Stimulated activated CD4-positive, alpha-beta T cell treated with anti-CD3 and anti-CD28 coated beads, TNF-alpha, amount 100 ng/mL, for 1 hour (primary cell): ENCODE measurements at places on chromosomes 3 and 15.

DNA sequence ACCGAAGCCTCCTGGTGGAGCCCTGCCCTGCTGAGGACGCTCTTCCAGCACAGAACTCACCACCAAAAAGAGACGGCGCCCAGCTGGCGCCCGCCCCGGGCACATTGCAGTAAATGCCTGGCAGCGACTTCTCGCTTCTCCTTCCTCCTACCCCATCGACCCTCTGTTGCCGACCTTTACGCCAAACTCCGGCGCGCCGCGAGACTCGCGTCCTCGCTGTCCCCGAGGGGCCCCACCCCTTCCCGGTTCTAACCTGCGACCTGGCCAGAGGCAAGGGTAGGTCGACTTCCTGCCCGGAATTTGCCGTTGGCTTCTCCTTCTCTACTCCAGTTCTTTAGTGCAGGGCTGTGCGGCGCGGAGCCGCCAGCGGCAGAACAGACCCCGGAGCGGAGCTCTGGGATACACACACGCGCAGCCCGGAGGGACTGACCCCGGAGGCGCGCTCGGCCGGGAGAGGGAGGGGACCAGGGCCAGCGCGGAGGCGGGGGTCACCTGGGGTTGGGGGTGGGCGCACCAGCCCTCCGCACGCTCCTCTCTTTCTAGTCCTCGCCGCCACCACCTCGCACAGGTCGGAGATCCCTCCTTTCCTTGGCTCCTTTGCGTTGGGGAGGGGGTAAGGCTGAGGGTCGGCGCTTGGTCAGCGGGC lies 226.6 kb upstream of the AZI2 start:
- no peak for DNase-seq

GRCh38 chr3:32882603-32883025 lies 64.8 kb downstream of the TRIM71 start:
- DNase-seq: no peak

DNA sequence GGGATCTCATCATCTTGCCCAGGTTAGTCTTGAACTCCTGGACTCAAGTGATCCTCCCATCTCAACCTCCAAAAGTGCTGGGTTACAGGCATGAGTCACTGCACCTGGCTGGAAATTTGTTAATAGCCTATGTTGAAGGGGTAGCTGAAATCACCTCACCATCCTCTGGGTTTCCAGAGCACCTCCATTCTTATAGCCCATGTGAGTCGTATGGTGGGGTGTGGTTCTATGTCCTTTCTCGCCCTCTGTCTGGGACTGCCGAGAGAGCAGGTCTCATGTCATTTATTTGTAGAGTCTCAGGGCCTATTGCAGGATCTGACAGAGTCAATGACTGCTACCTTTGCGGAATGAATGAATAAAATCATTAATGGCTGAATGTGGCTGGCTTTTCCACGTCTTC lies 20.9 kb downstream of the CEMIP start:
- DNase-seq: no peak

GRCh38 chr3:183357564-183358079 lies 70.8 kb downstream of the MCF2L2 start:
- no peak for DNase-seq

DNA sequence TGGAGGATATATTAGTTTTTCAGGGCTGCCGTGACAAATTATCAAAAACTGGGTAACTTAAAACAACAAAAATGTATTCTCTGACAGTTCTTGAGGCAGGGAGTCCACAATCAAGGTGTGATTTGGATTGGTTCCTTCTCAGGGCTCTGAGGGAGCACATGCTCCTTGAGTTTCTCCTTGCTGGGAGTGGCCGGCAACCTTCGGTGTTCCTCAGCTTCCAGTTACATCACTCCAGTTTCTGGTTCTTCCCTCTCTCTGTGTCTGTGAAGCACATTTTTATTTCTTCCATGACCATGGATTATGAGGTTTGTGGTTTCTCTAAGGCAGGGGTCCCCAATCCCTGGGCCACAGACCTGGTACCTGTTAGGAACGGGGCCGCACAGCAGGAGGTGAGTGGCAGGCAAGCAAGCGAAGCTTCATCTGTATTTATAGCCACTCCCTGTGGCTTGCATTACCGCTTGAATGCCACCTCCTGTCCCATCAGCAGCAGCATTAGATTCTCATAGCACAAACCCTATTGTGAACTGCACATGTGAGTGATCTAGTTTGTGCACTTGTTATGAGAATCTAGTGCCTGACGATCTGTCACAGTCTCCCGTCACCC lies 24.3 kb downstream of the LRRC28 start:
- DNase-seq: no peak

GRCh38 chr3:128210711-128211110 lies 57.4 kb downstream of the EEFSEC start:
- no peak for DNase-seq

GRCh38 chr15:85504749-85505676 lies 124.6 kb downstream of the AKAP13 start:
- DNase-seq: no peak

- no peak for DNase-seq
These were observed 35.5 kb upstream of the HACD2 start for GRCh38 chr3:123620343-123620742.

GRCh38 chr3:84820126-84820525 lies 138.7 kb upstream of the CADM2 start:
- no peak for DNase-seq

- no peak for DNase-seq
These were observed 235.3 kb upstream of the SETMAR start for GRCh38 chr3:4067893-4068292.

DNA sequence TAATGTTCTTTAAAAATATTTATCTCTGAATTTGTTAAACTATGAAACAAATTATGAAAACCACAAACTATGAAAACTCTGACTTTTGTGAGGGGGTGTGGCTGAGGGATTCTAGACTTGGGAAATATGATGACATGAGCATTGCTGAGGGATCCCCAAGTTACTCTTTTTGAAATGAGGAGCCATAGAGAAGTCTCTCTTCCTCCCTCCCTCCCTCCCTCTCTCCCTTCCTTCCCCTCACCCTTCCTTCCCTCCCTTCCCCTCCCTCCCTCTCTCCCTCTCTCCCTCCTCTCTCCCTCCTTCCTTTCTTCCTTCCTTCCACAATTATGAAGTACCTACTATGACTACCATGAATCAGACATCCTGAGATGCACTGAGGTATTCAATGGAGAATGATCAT lies 673.1 kb downstream of the ROBO1 start:
- DNase-seq: no peak

DNA sequence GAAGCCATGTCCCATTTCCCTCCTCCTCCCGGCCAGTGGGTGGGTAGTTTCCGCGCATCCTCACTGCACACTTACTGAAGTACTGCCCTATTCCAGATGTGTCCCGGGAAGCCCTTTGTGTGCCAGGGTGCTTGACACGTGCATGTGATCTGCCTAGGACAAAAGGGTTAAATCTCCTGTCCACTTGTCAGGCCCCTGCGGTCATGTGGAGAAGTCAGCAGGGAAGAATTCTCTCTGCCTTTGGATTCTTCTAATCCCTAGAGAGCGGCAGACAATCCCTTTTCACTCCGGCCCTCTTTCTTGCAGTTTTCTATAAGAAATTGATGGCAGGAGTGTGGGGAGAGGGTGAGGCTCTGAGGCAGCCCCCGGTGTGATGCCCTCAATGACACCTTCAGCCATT lies 19.8 kb downstream of the ST8SIA2 start:
- no peak for DNase-seq

DNA sequence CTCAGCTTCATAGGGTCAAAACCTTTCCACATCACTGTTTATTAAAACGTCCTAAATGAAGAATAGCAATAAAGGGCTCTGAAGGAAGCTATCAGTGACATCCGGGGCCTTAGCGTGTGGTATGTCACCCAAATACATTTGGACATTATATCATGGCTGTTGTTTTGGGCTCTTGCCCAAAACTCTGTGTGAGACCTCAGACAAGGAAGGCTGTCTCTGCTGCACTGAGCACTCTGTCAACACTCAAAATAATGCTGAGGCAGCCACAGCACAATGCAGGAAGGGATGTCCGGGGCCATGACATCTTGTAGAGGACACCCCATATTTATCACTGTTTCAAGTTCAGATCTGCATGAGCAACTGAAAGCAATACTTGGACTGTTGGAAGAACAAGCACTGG lies 293.8 kb upstream of the WNT5A start:
- DNase-seq: no peak
